ENCODE measurements at places on chromosomes 7 and 10.

DNA sequence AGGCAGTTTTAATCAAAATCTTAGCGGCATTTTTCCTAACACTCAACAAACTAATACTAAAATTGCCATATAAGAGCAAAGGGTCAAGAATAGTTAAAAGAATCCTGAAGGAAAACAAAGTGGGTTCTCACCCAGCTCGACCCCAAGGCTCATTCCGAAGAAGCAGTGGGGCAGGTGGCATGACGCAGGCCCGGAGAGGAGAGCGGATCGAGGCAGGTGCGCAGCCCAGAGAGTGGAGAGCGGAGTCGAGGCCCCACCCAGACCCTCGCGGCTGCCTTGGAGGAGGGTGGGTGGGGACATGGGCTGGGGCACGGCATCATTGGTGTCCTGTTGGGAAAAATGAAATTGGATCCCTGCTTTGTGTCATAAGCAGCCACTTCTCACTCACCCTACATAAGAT, 109.8 kb downstream of the INPP5A start:
- no peak for DNase-seq

GRCh38 chr10:76902949-76903348, 734.7 kb downstream of the KCNMA1 start:
- DNase-seq: peak; percentile 82

- peak; percentile 11 for DNase-seq
These were observed 53.6 kb upstream of the DYNC1I1 start for GRCh38 chr7:95718577-95719410.

DNA sequence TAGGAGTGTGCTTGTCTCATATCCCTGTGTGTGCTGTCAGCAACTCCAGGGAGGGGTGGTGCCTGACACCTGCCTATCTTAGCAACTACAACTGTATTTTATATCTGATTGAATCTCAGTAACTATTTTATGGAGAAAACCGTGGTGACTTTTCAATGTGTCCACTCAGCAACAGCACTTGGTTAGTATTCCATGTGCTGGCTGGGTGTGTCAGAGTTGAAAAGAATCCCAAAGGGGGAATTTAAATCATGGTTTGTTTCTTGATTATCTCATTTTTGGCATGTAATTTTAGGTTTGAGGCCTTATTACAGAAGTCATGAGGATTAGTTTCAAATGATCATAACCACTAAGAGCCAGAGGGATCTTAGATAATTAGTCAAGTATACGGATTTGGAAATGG, 425.7 kb upstream of the FZD8 start:
- no peak for DNase-seq

GRCh38 chr7:151008143-151008510, 16.2 kb downstream of the ATG9B start:
- no peak for DNase-seq

DNA sequence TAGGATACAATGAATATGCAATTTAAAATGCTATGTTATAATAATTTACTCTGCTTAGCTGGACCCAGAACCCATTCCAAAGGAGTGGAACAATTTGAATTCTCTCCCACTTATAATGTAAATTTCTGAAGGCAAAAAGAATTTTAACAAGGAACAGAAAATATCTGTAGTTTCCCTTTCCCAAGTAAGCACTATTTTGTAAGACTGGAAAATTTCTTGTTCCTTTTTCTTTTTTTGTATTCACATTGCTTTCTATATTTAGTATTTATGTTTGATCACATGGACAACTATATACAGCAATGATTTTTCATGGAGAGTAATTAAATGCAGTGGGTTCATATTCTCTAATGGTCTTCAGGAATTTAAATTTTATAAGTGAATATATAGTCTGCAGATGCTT, 127.4 kb downstream of the GPR85 start:
- no peak for DNase-seq

DNA sequence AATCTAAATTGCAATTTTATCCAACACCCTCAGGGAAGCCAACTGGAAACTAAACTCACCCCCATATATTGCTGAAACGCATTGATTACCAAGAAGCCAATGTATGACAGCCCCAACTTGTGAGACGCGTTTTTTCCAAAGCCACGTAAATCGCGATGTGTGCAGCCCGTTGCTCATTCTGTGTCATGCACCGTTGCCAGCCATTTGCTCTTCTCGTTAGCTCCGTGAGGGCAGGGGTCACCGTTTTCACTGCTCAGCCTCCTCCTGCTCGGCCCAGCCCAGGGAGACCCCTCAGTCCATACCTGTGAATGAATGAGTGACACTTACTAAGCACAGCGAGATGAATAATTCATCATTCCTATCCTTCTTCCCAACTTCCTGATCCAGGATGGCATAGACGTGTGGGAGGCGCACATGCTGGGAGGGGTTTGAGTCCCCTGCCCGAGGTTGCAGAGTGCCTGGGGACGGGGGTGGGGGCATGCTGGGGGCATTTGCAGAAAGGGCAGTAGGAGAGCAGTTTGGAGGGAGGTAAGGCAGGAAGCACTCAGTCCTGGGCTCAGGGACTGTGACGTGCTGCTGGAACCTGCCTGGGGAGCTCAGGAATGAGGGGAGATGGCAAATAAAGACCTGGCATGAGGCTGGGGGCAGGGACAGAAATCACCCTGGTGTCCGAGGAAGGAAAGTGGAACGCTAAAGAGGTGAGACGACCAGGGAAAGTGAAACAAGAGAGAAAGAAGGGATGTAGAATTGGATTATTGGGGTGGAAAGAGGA, 104.2 kb upstream of the SDK1 start:
- DNase-seq: no peak

GRCh38 chr10:48482207-48482606, 122.7 kb downstream of the ARHGAP22 start:
- DNase-seq: no peak

- DNase-seq: no peak
These were observed 39.7 kb upstream of the ANTXRL start for GRCh38 chr10:46247181-46247475.

- DNase-seq: no peak
These were observed 162.2 kb downstream of the ELMO1 start for GRCh38 chr7:37286454-37286832.

GRCh38 chr10:104337521-104337984, 712 bp downstream of the ITPRIP start:
- peak; percentile 77 for DNase-seq

- DNase-seq: no peak
These were observed 374.6 kb downstream of the THSD7A start for GRCh38 chr7:11457419-11457818.

DNA sequence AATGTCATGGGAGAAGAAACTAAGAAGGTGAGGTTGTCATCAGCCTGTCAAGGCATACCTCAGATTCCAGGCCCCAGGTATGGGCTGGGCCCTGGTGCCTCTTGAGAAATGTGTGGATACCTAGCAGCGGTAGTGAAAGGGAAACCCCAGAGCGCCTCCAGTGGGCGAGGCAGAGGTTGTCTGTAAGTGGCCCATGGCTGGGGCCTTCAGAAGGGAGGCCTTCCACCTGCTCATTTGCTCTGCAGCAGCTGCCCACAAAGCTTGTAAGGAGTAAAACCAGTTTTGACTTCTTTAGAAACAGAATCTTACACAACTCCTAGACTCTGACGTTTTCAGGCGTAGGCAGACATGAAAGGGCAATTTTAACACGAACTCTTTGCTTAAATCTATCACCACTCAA, 509.9 kb downstream of the PARD3 start:
- peak; percentile 96 for DNase-seq

DNA sequence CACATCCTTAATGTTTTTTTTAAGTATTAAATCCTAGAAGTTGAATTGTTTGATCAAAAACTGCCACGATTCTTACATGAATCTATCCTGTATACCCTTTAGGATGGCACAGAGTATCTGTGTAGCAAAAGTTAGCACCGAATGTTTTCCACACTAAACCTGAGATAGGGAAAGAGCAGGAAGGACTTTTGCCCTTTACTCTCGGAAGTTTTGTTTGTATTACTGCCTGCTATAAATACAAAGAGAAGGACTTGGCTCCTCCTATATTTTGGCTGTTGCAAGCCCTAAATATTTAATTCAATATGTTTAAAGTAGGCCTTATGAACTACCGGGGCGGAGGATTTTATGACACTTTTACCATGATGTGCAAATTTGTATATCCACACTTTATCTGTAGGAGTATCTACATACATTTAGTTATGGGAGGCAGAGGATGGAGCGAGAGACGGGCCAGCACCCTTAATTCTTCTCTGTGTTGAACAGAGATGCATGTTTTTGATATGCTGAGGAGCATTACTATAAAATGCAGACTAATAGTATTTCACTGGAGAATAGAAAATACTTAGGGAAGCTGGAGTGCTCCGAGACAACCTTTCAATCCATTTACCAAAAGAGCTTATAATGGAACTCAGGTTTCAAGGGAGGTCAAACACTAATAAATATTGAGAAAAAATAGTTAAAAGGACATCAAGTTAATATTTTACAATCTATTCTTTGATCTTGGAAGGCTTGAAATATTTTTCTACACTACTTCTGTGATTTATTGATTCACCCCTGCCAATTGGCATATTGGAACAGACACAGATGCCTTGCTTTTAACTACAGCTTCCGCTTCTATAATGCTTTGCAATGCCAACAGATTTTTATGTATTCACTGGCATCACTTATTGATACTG, 97.4 kb downstream of the CHN2 start:
- DNase-seq: no peak

DNA sequence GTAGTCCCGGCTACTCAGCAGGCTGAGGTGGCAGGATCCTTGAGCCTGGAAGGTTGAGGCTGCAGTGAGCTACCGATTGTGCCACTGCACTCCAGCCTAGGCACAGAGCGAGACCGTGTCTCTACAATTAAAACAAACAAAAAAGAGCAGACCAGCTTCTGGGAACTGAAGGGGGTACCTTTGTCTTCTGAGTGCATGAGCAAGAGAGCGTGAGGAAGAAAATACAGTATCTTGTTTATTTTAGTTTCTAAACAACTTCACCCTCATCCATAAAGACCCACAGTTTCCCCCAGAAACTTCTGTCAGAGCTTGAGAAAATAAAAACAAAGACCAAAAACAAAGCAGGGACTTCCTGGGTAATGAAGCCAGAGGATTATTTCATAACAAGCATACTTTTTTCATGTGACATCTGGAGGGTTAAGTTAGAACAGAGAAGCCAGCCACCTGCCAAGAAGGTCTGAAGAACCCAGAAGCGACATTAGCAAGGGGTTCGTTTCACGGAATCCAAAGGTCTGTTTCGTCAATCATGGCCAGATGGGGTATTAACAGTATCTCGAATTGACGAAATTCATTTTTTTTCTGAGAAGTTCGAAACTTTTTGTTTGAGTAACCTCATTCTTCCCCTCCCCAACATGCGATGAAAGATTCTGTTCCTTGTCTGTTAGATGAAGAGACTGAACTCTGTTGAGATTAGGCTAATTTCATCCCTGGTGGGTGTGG, 10.2 kb upstream of the IL2RA start:
- DNase-seq: no peak

GRCh38 chr10:11884706-11885423, 61.7 kb downstream of the PROSER2 start:
- no peak for DNase-seq

DNA sequence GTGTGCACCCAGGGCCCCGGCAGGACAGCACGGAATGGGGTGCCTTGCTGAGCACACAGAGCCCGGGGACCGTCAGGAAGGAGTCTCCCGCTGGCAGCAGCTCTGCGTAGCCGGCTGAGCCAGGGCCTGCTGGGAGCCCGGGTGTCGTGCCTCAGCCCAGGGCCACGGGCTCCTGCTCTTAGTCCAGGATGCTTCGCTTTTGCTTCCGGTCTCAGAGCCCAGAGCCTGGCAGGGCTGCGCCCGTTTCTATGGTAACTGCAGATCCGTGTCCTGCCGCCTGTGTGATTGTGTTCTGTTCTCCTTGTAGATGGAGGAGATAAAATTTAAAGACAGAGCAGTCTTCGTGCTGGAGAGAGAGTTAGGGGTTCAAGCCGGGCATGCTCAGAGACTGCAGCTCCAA, 53.7 kb upstream of the DPYSL4 start:
- DNase-seq: no peak

GRCh38 chr7:66183700-66184099, 21.4 kb upstream of the TPST1 start:
- no peak for DNase-seq

DNA sequence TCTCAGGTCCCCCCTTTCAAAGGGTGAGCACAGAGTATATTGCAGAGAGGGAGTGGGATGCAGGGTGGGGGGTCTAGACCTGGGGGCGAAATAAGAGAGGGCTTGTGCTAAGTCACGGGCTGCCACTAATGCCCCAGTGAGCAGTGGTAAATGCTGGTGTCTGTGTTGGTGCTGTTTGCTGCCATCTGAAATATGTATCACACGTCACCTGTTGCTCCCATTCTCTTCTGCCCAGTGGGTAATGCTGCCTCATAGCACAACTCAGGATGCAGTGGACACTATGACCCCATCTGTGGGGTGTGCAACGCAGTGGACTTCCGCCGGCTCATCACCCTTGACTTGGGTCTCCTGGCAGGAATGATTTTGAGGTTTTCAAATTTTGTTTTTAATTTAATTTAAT, 2.6 kb downstream of the STOX1 start:
- no peak for DNase-seq

DNA sequence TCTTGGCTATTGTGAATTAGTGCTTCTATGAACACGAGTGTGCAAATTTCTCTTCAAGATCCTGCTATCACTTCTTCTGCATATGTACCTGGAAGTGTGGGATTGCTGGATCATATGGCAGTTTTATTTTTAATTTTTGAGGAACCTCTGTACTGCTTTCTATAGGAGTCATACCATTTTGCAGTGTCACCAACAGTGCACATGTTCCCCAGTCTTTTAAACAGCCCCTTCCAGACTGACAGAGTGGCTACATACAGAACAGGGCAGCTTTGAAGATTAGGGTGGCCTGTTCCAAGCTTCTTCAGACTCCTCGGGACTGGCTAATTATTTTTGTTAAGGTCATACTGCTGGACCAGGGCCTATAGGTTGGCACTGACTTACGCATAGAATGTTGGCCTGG, 82.9 kb downstream of the AUTS2 start:
- no peak for DNase-seq

GRCh38 chr7:2374830-2375728, 20.5 kb downstream of the EIF3B start:
- DNase-seq: no peak

DNA sequence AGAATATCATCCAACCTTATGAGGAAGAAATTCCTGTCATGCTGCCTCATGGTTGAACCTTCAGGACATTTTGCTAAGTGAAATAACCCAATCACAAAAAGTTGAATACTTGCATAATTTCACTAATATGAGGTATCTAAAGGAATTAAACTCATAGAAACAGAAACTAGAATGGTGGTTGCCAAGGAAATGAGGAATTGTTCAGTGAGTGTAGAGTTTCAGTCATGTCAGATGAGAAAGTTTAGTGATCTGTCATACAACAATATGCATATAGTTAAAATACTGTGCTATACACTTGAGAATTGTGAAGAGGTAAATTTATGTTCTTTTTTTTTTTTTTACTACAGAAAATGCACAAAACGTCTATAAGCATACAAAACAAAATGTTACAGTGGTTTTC, 60.7 kb downstream of the R3HCC1L start:
- no peak for DNase-seq

DNA sequence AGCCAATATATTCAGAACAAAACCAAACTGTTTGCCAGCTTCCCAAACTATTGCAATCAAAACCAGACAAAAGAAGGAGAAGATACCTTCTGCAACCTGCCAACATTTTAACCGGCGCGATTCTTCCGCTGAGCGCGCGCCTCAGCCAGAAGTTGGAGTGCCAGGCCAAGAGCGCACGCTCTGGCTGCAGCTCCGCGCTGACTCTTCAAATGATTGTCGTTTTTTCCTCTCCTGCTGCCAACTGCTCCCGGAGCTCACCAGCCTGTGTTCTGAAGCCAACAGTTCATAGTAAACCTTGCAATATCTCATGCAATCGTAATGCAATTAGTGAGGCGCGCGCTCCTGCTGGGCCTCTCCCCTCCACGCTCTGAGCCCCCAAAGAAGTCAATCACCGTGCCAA, 259.7 kb upstream of the MGMT start:
- DNase-seq: no peak

- DNase-seq: no peak
These were observed 14.4 kb upstream of the UTF1 start for GRCh38 chr10:133215586-133215985.
